ENCODE measurements at places on chromosomes 5 and 9.
A peak's percentile ranks its signal among the peaks of the same experiment; 100 is the strongest.

- peaks cover 15% of the 10 kb centered on the region for H3K27me3 ChIP-seq
- no peak overlapping the region for H3K27ac ChIP-seq
- H3K4me1 ChIP-seq, result peaks cover 2% of the 10 kb centered on the region
- H3K36me3 ChIP-seq, result no peaks in the 10 kb centered on the region
- H3K4me3 ChIP-seq, result no peak overlapping the region
Measured at GRCh38 chr9:132827366-132827765, 50.7 kb downstream of the AK8 start.

DNA sequence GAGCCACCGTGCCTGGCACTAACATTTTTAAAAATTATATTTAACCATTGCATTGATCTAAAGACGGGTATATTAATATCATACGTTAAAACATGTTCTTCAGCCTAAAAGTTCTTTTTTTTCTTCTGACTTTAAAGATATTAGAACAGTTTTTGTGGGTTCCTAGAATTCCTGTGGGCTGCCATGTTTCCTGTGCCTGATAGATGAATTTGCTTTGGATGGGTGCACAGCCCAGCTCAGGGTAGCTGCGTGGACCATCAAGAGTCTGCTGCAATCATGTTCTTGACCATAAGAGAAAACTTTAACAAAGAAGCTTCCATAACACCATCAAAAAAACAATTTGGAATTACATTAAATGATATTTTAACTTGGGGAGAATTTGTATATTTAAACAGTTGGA lies 2.4 kb upstream of the LAMC3 start:
- H3K4me3 ChIP-seq, result no peak overlapping the region
- H3K27me3 ChIP-seq, result peaks cover 10% of the 10 kb centered on the region
- H3K36me3 ChIP-seq, result no peaks in the 10 kb centered on the region
- H3K27ac ChIP-seq, result no peak overlapping the region

DNA sequence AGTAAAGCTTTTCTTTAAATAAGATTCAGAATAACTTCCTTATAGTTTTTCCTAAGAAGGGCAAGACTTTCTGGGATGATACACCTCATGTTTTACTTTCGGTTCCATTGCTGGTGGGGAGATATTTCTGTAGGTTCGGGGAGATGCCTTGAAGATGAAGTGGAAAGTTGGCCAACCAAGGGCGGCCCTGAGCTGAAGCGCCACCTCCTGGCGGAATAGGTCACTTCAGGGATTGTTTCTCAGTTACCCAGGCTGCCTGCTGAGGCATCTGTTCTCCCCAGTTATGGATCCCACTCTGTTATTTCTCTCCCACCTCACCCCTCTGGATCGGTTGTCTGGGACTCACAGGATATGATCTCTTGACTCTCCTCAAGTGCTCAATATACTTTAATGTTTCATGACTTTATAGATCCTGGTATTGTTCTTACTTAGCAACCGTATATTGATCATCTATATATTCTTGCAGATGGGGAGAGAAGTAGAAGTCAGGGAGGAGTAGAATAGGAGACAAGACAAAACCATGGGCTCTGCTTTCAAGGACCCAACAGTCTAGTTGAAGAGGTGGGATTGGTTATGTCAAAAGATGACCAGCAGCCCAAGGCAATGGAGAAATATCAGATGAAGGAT lies 23.4 kb downstream of the MEGF10 start:
- no peaks in the 10 kb centered on the region for H3K36me3 ChIP-seq
- no peak overlapping the region for H3K4me3 ChIP-seq
- H3K27me3 ChIP-seq, result peaks cover 9% of the 10 kb centered on the region
- no peak overlapping the region for H3K27ac ChIP-seq

GRCh38 chr5:90549729-90550275 lies 8.8 kb upstream of the ADGRV1 start:
- H3K4me3 ChIP-seq, result no peak overlapping the region
- peaks cover 31% of the 10 kb centered on the region for H3K27me3 ChIP-seq
- DNase-seq, result no peak

DNA sequence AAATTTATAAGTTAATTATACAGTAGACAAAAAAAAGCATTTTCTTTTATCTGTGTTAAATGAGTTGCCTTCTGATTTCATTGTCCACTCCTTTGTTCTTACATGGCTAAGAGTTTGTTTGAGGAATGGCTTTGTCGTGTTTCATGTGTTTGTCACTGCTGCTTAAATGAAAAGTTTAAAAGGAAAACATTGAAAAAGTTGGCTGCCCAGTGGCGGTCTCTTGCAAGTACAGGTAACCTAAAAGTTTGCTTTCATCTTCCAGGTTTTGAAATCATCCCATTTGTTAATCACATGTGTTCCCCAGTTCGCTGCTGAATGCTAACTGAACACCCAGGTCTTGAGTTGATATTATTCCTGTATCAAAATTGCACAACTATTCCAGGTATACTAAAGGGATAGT lies 33.9 kb downstream of the EGFLAM start:
- no peak for DNase-seq
- peaks cover 7% of the 10 kb centered on the region for H3K27me3 ChIP-seq
- H3K36me3 ChIP-seq, result no peaks in the 10 kb centered on the region
- no peak overlapping the region for H3K27ac ChIP-seq
- no peak overlapping the region for H3K4me3 ChIP-seq

DNA sequence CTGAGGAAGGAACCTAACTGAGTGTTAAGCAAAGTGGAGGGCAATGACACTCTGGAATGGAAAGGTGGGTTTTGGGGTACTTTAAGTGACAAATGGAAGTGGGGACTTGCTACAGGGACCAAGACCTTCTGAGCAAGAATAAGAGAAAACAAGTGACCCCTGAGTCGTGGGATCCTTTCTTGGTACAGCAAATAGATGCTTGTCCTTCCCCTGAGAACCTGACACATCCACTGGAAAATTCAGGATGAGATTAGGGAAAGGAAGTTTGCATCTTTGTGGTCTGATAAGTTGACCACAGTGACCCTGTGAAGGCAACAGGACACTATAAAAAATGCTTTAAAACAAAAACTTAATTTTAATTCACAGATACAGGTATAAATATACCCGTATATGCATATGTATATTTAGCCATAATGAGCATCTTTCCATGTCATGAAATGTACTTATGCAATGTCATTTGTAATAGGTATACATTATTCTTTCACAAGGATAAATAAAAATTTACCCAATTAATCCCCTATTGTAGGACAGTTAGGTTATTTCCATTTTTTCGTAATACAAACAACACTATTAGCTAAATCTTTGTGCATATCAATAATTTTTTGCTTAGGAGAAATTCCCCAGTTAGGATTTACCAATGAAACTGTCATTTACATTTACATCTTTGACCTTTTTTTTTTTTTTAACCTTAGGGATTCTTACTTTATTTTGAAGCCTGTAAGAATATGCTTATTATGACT lies 2.0 kb upstream of the IRF1 start:
- peaks cover 25% of the 10 kb centered on the region for H3K36me3 ChIP-seq
- no peaks in the 10 kb centered on the region for H3K27me3 ChIP-seq
- peak overlapping the region; percentile 96 for H3K4me3 ChIP-seq
- peak overlapping the region; percentile 97 for H3K27ac ChIP-seq
- peaks cover 56% of the 10 kb centered on the region for H3K4me1 ChIP-seq

DNA sequence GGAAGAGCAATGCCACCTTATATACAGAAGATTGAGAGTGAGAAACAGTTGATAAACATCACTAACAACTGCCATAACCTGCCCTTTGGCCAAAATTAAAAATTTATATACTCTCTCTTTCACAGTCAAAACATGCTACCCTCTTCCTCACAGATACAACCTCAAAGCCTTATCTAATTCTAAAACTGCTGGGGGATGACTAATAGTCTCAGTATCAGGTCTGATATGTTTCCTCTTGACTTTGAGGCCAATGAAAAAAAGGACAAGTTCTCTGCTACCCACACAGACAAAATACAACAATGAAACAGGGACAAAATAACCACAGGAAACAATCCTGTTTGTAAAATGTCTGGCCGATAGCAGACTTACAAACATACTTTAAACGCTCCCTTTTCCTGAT lies 485.6 kb upstream of the NUDT12 start:
- H3K4me1 ChIP-seq, result no peaks in the 10 kb centered on the region
- no peak overlapping the region for H3K4me3 ChIP-seq
- H3K27me3 ChIP-seq, result no peaks in the 10 kb centered on the region
- no peak for DNase-seq
- no peak overlapping the region for H3K27ac ChIP-seq

DNA sequence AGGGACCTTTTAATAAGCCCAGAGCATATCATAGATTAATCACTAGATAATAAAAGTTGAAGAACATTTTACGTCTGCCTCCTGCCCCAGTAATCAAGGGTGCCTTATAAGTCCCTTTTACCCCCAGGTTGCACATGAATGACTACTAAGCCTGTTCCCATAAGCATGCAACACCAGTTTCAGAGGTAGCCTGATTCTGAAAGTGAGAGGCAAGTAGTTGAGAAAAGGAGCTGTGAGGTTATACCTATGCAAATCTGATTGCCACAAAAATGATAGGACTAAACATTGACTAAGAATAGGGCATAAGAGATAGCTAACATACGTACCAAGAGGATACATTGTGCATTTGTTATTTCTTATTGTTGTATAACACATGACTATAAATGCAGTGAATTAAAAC lies 681.9 kb downstream of the ISL1 start:
- H3K27ac ChIP-seq, result no peak overlapping the region
- H3K4me1 ChIP-seq, result no peaks in the 10 kb centered on the region
- DNase-seq, result no peak
- H3K27me3 ChIP-seq, result no peaks in the 10 kb centered on the region
